Stimulated activated CD8-positive, alpha-beta memory T cell treated with anti-CD3 and anti-CD28 coated beads, Interleukin-12 subunit alpha, Interleukin-12 subunit beta, amount 100 ng/mL, for 4 hours (primary cell): ENCODE measurements at places on chromosomes 1 and 21.

- no peak for DNase-seq
Measured at GRCh38 chr1:6178751-6179563, 1.2 kb downstream of the CHD5 start.

DNA sequence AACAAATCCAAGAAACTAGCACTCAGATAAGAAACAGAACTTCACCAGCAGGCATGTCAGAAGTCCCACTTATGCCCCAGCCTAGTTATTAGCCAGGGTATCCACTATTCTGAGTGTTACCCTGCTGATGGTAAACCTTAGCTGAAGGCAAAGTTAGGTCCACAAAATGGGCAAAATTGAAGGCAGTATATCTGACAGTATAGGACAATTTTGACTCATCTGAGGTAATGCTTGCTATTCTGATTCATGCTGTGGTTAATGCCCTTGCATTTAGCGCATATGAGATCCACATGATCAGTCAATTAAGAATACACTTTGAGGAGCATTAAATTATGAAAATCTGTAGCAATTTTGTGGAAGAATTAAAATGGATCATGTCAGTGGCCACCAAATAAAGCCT, 15.1 kb downstream of the IFI44 start:
- no peak for DNase-seq

DNA sequence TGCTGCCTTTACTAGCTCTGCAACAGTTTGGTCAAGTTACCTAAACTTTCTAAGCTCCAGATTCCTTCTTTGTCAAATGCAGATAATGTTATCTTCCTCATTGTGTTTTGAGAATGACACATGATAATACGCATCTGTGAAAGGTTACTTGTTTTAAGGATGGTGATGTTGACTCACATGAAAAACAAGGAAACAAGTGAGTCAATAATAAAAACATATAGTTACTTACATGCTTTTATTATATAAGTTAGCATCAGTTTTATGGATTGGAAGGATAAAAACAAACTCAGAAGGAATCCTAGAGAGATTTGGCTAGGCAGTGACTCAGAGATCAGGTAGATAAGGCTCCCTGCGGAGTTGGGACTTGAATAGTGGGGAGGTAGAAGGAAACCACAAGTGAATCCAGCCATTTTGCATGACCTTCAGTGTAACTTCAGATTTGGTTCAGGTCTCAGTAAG, 144.6 kb downstream of the LMO4 start:
- DNase-seq: no peak

- DNase-seq: no peak
Measured at GRCh38 chr1:246005067-246005466, 502.0 kb downstream of the SMYD3 start.

DNA sequence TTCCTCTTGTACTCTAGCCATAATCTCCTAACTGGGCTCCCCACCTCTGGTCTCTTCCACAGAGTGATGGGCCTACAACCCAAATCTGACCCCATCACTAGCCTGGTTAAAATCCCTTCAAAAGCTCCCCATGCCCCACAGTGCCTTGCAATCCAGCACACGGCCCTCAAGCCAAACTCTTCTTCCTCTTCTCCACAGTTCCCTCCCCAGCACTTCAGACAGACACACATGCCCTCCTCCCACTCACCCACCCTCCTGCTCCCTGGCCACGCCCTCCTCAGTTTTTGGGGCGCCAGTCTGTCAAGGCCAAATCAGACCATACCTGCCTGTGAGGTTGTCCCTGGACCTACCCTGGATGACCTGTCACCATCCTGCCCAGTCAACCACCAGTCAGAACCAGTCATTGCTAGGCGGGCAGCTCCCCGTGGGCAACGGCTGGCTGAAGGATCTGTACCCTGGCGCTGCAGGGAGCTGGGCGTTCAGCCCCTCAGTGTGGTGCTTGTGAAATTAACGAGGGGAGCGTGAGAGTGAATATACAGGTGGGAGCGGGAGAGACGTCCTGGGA, 753 bp downstream of the C1orf210 start:
- DNase-seq: no peak

DNA sequence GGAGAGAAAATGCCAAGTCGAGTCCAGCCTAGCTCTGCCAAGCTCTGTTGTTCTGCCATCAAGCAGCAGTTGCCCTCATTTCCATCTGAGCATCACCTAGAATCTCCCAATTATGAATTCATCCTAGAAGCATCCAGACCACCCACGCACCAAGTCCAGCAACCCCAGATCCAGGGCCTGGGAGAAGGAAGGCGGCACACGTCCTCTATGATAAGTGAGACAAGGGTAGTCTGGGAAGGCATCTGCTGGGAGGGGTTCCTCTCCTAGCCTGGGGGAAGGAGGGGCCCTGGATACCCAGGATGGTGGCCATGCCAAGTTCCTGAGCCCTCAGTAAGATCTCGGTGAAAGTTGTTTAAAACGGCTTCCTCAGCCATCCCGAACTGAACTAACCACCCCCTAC, 70.7 kb downstream of the VWA5B1 start:
- DNase-seq: no peak

DNA sequence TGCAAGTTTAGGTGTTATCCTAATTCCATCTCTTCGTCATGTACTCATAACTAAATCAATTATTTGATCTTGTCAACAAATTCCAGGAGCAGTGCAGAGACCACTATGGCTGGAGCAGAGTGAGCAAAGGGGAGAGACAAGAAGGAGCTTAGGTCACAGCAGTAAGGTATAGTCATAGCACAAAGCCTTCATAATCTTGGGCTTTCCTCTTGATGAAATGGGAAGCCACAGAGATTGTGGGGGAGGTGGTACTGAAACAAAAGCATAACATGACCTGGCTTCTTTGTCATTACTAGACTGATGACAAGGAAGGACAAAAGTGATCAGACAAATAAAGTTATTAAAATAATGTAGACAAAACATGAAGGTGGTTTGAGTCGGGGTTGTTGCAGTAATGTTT, 60.1 kb upstream of the PTGS2 start:
- DNase-seq: no peak

DNA sequence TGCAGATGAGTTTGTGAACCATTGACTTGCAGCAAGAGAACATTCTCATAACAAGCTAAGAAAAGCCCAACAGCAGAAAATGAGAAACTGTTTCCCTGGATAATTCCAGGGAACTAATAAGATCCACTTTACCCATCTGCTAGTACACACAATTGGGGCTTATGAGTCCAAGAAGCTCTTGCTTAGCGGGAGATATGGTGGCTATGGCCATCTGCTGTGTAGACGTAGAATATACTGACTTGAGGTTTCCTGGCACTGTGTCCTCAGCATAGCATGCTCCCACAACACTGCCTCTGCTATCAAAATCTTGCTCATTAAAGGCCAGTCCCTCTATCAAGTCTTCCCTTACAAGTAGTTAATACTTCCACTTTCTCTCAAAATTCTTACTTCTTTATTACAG, 6.8 kb upstream of the RXRG start:
- no peak for DNase-seq

- DNase-seq: no peak
Measured at GRCh38 chr1:218967836-218968235, 205.8 kb upstream of the LYPLAL1 start.

GRCh38 chr1:168734946-168735345, 5.9 kb upstream of the DPT start:
- no peak for DNase-seq

DNA sequence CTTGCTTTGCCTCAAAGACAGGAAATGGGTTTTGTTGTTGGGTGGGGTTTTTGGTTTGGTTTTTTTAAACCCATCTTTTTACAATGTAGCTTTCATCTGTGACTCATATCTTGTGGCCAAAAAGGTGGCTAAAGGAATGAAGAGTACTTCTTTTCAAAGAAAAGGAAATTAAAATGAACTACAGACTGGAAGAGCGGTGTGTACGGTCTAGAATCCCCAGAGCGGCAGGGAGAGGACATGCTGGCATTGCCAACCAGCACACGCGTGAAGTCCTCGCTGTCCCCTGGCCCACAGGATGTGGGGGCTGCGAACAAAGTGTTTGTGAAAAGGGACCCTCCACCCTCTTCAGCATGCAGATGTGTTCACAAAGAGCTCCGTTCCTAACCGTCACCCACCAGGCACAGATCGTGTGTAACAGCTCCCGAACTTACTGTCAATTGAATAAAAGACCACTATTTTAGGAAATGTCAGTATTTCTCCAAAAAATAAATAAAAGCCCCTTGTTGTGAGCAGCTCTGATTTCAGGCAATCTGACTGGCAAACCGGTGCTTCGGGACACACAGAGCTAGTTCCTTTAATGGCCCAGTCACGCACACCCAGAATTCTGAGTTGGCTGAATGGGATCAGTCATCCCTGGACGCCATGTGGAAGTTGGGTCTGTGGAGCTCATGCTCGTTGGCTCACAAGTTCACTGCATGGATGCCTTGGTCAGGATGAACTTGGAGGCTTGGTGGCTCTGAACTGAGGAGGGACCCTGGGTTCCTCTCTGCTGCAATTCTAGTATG, 602.9 kb downstream of the NPHP4 start:
- DNase-seq: peak; percentile 2

DNA sequence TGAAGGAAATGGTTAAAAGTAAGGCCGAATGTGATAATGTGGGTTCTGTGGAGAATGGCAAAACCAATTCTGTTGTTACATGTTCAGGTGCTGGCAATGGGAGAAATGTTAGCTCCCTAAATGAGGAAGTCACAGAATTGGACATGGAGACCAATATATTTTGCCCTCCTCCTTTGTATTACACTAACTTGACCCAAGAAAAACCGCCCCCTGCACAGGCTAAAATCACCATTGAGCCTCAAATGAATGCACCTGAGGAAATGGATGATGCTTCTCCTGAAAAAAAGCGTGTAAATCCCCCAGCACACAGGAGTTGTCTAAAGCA, 932 bp downstream of the MAP10 start:
- DNase-seq: no peak

DNA sequence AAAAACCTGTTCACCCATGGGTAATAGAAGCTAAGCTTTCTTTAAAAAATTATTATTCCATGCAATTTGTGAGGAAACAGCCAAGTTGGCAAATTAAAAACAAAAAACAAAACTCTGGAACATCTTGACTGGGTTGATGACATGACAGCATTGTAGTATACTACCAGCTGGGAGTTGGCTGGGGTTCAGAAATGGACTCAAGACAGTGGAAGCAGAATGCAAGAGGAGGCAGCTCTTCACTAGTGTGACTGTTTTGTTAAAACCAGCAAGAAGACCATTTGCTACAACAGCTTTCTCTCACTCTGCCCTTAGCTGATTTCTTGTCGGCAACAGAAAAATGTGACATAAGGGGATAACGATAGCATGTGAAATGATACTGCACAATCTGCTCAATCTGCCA, 1298.9 kb upstream of the ADGRL4 start:
- DNase-seq: no peak

DNA sequence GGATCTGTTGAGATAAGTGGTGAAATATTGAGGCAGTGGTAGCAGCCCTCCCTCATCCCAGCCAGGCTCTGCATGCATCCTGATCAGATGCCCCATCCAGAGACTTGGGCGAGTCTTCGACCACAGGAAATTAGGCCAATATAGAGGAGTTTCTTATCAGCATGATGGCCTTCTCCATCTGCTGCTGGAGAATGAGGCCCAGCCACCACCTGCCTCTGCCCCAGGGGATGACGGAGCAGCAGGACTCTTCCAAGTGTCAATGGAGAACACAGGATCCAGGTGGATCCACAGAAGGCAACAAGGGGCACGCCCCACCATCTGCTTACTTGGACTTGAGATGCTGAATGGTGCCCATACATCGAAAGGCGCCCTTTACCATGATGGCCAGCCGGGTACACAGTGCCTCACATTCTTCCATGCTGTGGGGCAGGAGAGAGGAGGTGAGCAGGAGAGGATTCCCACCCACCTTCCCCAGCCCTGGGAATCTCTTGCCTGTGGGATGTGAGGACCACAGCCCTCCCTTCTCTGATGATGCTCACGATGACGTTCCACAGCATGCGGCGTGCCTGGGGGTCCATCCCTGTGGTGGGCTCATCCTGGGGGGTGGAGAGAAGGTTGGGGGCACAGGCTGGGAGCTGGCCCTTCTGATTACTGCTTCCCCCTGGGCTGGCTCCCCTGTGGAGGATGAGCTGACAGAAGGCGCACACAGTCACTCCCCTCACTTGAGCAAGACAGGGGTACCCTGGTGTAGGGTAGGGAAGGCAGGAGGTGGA, 91.5 kb upstream of the GCLM start:
- no peak for DNase-seq

GRCh38 chr1:18938008-18938706, 18.3 kb downstream of the IFFO2 start:
- no peak for DNase-seq

DNA sequence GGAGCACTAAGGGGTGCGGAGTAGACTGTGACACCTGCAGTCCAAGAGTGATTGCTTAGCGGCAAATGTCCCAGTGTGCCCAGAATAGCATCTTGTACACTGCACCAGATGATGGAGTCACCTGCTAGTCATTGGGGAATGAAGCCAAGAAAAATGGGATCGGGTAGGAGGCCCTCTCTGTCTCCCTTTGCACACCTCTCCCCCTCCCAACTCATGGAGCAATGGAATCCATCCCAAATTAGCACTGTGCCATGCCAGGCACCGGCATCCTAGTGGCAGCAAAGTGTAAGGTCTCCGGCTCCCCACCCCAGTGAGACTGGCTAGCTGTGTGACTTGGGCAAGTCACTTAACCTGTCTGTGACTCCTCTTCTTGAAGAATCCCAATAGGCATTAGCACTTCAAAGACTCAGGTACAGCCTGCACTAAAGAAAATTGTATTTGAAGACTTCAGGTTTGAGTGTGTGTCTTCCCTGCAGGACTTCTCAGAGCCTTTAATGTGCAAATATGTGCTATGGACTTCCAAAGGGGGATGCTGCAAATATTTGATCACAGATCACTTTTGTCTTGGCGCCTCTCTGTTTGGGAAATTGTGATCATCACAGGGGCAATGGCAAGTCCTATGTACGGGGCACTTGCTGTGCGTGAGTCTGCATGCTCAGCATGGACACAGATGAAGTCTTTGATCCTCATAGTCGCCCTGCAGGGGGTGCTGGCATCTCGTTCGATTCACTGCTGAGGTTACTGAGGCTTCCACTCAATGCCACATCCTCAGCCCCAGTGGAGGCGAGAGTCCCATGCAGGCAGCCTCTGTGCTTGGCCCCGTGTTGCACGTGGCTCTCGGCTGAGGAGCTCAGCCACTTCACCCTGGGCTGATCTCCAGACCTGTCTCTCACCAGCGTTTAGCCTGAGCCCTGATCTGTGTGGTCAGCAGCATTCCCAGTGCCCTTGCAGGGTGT, 272.9 kb upstream of the C1orf174 start:
- DNase-seq: no peak
